Astrocyte (in vitro differentiated cells and primary cell): ENCODE measurements at places on chromosomes 6 and 20.
A peak's percentile ranks its signal among the peaks of the same experiment; 100 is the strongest.

DNA sequence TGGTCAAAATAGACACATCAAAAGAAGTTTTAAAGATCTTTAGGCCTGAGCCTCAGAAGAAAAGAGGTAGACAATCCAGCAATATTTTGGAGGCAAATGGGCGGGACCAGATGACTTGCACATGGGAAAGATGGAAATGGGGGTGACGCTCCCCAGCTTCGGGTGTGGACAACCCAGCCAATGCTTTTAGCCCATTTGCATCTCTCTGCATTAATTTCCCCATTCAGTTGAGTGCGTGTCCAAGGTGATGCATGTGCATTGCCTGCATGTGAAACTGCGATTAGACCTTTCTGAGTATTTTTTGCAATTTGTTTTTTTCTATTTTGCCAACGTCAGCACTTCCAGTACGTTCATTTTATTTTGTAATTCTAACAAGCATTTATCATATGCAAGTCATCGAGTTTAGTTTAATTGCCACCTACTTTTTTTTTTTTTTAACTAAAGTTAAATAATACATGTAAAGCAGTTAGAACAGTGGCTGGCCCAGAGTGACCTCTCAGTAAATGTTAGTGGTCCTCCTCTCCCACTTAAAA is 24.2 kb downstream of the PDRG1 start:
- DNase-seq = no peak

GRCh38 chr20:33716498-33716897 is 3.6 kb downstream of the PXMP4 start:
- DNase-seq = no peak

- peak; percentile 74 for DNase-seq
These were observed 84.3 kb upstream of the TMEM181 start for GRCh38 chr6:158475344-158476302.

- DNase-seq = no peak
These were observed 397.3 kb upstream of the NRSN1 start for GRCh38 chr6:23728707-23729106.

DNA sequence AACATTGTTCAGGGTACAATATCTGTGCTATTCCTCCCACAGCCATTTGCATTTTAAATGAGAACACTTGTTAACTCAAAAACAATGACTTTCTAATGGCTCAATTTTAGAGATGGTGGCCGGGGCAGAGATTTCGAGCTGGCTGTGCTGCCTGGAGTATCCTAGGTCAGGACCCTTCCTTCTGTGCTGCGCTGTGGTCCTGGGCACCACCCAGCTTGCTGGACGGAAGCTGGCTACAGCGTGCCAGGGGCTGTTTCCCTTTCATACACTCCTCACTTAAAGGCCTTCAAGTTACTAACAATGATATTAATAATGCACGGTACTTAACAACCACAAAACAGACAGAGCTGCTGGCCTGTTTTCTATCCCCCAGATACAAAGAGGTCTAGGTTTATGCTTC is 194.4 kb upstream of the CST7 start:
- no peak for DNase-seq

- peak; percentile 50 for DNase-seq
These were observed 2.0 kb downstream of the EDEM2 start for GRCh38 chr20:35145141-35145564.

DNA sequence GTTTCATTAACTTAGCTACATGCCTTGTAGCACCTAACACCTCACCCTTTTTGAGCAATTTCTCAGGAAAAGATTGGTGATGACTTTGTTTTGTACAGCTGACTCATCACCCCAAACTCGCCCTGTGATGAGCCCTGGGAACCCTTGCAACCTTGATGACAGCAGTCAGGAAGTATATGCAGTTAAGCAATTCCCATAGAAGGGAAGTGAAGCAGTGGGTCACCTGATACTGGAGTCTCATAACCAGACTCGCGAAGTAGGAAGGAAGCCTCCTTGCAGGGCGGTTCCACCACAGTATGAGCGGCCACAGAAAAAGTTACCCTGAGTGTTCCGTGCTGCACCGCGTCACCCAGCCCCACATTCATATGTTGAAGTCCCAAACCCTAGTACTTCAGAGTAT is 82.0 kb upstream of the EDN1 start:
- no peak for DNase-seq

GRCh38 chr6:4814212-4814611 is 38.0 kb downstream of the CDYL start:
- DNase-seq = no peak

- DNase-seq = no peak
These were observed 251.1 kb upstream of the CHD6 start for GRCh38 chr20:41869261-41869660.

DNA sequence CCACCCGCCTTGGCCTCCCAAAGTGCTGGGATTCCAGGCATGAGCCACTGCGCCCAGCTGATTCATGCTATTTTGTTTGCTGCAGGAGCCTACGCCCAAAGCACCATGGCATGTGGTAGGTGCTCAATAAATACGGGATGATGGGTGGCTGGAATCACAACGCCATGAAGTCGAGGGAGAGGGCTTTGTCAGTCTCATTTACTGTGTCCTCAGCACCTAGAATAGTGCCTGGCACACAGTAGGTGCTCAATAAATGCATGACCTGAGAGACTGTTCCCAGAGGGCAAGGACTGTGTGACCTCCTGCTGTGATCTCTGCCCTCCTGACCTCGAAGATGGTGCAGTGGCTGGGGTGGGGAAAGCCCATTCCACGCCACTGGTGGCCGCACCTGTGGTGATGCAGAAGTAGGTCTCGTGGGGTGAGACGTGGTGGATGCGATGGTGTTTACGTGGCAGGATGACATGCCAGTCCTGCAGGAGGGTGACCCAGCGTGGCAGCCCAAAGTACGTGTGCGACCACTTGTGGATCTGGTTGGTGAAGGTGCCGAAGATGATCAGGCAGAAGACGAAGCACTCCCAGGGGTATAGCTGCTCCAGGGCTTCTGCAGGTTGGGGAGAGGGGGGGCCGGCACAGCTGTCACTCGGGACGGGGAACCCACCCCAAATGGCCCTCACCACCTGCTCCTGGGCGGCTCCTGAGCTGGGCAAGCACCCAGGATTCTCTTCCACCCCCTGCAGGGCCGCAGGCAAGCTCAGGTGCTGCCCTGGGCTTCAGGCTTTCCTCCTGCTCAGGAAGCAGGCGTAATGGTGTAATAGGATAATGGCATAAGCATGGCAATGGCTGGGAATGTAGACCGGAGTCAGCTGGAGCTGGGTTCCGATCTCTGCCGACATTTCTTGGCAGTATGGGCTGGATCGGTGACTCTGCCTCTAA is 14.9 kb upstream of the UBE2V1 start:
- no peak for DNase-seq

DNA sequence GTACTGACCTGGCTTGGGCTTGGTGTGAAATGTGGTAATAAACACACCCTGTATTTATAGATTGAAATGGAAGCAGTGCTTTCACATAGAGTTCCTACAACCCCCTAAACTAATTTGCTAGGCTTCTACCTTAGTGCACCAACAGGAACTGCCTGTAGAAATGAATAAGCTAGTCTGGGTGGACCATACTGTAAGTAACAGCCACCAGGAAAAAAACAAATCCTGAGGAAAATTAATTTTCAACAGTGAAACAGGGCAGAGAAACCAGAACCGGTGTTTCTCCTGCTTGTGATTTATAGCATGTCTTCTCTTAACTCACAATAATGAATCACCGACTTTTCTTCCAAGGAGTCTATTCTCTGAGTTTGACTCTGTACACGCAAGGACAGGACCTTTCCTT is 184.8 kb upstream of the HDAC2 start:
- no peak for DNase-seq

DNA sequence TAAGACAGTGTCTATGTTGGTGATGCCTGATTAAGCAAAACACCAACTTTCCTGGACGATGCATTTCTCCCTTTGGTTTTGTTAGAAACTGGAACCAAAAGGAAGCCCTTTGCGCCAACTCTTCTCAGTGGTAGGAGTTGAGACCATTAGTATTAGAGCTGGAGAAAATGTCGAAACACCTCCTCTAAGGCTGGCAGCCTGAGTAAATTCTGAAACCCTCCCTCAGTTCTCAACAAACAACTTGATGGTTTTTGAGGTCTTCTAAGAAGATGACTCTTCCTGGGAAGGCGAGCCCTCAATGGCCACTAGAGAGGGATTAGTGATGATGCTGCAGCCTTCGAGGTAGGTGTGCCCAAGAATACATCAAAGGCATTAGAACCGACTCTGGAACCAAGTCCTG is 78.4 kb upstream of the CCN6 start:
- no peak for DNase-seq

DNA sequence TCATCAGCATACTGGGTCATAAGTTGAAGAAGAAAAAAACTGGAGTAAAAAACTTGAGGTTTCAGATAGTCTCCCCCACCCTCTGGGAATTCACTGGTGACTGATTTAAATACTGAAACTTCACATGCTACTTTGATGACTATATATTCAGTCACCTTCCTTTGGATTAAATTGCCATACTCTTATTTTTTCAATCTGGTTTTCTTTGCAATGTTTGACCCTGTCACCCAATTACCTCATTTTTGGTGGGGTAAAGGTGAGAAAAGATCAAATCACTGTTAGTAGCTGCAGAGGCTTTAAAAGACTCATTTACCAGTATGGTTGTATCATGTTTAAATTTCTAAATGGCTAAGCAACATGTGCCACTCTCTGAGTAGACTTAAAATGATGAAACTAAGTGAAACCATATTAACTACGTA is 862.7 kb upstream of the FLRT3 start:
- no peak for DNase-seq

GRCh38 chr6:39517756-39518155 is 195.3 kb upstream of the KCNK16 start:
- peak; percentile 80 for DNase-seq

- DNase-seq = no peak
These were observed 1.3 kb upstream of the TAPBP start for GRCh38 chr6:33314943-33315792.

DNA sequence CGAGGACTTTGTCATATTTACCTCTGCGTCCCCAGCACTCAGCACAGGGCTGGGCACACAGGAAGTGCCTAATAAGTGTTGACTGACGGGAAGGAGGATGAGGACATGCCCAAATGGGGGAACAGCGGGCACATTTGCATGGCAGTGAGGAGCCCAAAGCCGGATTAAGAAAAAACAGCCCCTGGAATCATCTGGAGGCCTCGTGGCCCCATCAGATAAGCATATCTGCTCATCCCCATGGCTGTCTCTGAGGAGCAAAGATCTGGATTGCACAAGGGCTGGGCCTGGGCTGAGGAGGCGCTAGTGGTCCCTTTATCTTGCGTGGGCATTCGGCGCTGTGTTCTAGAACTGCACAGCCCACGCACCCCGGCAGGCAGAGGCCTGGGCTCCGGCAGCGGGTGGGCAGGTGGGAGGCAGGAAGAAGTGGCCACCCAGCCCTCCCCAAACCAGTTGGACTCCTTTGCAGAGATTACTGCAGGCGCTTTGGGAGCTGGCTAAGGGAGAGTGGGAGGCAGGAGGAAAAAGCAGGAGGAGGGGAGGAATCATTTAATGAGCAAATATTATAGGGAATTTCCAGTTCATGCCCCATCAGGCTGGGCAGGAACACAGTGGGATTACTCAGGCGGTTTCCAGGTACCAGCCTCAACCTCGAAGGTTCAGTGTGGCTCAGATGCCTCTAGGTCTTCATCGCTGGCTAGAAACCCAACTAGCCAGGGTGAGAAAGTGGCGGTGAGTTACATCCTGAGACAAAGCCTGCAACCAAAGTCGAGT is 108.1 kb downstream of the CEBPB start:
- DNase-seq = no peak

- DNase-seq = peak; percentile 41
These were observed 2.1 kb upstream of the RBM38 start for GRCh38 chr20:57388953-57389694.

DNA sequence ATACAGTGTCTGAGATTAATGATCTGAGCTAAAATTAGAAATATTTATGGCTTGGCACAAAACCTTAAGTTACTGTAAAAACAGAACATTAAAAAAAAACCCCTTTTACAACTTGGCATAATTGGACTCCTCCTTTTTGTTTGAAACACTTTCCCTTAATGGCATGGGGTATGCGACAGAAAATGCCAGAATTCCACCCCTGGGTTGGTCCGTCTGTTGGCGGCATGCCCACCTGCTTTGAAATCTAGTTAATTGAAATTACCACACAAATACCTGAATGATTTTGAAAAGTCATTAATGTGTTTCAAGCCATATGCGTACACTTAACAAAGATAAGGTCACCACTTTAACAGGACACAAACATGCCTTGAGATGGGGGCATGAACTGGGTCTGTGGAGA is 175.1 kb upstream of the FOXQ1 start:
- DNase-seq = no peak

- no peak for DNase-seq
These were observed 141.3 kb downstream of the GRIK2 start for GRCh38 chr6:101534821-101535220.

- no peak for DNase-seq
These were observed 141.0 kb upstream of the MLN start for GRCh38 chr6:33944686-33945411.

DNA sequence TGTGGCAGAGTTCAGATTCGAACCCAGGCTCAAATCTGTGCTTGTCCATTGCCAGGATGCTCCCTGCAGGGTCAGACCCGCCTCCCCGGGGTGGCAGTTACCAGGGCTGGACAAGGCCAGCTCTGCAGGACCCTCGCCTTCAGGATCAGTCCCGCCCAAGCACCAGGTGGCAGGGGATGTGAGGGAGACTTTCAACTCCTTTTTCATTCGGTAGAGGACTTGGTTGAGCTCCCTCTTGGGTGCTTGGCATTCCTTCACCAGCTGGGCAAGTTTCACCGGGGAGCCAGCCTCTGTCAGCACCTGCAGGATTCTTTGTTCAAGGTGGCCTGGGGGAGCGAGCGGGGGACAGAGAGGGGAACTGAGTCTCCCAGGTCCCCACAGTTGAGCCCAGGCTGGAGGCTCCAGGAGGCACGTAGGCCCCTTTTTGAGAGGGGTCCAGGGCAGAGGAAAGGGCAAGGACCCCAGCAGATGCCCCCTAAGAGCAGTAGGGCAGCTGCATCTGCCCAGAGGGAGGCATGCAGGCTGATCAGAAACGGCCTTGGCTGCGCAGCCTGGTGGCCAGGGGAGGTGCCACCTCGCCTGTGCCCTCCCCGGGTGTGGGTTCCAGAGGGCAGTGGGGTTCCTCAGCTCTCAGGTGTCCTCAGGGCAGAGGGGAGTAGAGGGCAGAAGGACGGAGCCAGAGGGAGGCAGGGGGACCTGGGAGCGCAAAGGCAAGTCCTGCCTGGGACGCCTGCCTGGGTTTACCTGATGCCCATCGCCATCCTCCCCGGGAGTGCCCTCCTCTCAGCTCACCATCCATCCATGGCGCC is 3.9 kb downstream of the ZBP1 start:
- DNase-seq = no peak
